Iris pigment epithelial cell (primary cell): ENCODE measurements at places on chromosomes 11 and 22.

GRCh38 chr11:78472905-78473304, 55.3 kb upstream of the GAB2 start:
- DNase-seq: no peak

DNA sequence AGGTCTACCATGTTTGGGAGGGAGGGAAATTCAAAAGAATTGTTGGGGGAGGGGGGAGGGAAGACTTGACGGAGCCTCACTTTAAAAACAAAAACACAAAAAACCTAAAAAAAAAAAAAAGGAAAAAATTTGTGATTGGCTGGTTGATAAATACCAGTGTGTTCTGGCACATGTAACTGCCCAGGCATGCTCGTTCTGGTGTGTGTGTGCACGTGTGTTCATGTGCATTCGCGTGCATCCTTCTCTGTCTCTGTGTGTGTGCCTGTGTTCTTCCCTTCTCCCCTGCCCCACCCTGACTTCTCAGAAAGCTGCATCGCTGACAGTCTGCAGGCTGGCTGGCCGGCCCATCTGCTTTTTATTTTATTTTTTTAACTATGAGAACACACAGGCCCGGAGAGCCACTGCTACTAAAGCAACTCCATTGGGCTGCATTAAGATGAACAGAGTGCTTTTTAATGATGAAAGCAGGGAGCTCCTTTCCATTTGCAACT, 22.6 kb upstream of the ADSL start:
- DNase-seq: no peak

DNA sequence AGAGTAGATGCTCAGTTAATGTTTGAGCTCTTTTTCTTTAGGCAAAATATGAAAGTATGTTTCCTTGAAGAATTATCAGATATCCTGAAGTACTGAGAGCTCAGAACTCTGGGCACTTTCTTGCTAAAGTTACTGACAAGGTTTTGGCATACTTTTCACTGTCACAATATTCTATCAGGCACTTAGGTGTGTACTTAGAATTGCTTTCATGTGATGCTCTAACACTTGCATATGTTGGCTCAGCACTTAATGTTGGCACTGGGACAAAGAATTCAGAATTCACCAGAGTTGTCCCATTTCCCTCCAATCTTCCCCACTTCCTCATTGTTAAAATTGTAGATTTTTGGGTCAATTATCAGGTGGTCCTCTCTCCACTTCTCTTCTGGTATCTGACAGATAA, 5.0 kb downstream of the MMP20 start:
- no peak for DNase-seq

DNA sequence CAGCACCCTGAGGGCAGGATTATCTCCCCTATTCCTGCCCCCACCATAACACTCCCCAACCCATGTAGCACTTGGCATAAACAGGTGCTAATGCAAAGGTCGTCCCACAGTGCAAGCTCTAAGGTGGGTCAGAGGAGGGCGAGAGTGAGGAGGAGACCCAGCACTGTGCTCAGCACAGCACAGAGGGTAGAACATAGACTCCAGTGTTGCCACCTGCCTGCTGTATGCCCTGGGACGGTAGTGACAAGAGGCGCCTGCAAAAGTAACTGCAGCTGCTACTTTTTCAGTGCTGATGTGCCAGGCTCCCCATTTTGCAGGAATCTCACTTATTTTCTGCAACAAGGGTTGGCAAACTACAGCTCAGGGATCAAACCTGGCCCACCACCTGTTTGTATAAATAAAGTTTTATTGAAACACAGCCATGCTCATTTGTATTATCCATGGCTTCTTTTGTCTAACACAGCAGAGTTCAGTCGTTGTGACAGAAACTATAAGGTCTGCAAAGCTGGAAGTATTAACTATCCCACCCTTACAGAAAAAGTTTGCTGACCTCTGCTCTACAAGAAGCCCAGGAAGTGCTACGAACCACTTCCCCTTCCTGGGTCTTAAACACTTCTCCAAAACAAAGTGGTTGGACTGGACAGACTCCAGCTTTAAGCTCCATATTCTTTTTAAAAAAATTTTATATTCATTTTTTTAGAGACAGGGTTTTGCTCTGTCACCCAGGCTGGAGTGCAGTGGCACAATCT, 16.9 kb upstream of the CDC42BPG start:
- DNase-seq: no peak

GRCh38 chr11:119700536-119701346, 28.3 kb downstream of the NECTIN1 start:
- DNase-seq: peak; percentile 26

GRCh38 chr11:44356351-44356750, 46.4 kb upstream of the ALX4 start:
- no peak for DNase-seq

- DNase-seq: no peak
Observed at GRCh38 chr11:1479006-1479677, 7.4 kb downstream of the MOB2 start.

- DNase-seq: peak; percentile 57
Observed at GRCh38 chr11:75233754-75234172, 6.8 kb upstream of the TPBGL start.

GRCh38 chr11:125626288-125626950, 1.5 kb downstream of the CHEK1 start:
- DNase-seq: peak; percentile 69

DNA sequence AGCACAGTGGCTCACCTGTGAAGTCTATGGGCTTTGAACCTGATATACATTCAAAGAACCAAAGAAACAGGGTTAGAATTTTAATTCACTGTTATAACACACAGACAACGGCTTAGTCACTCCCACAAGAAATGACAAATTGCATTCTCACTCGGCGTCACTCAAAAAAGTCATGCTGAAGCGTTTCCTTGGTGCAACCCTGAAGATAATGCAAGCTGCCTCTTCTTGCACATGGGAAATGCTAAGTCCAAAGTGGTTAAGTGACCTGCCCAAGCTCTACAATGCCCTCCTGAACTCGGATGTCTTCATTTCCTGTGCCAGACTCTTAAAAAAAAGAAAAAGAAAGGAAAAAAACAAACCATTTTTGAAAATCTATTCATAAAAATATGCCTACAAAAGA, 10.0 kb downstream of the LGR4 start:
- peak; percentile 52 for DNase-seq

DNA sequence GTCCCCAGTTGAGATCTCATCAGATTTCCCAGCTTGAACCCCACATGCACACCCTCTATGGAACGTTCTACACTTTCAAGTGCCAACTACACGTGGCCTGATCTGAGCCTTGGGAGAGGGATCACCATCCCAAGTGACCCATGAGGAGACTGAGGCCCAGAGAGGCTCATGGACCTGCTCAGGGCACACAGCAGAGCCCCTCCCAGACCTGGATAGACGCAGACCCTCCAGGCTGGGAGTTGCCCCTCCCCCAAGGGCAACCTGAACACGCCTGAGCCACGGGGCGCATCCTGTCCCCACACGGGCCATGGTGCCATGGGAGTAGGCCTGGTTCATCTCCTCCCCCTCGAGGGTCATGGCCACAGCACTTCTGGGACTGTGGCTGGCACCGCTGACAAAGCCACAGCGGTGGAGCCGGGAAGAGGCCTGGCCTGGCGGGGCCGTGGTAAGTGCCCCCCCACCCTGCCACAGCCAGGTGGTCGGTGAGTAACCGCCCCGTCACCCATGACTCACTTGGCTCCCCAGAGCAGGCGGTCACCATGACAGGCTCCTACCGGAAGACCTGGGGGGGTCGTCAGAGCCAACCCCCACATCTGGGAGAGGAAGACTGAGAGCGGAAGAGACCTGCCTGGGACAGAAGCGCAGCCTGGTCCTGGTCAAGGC, 8.1 kb downstream of the WNT7B start:
- peak; percentile 73 for DNase-seq
